NCI-H460 (cell line): ENCODE measurements at places on chromosomes 5 and 9. TPM values are rescaled to one million over a fixed set of nuclear protein-coding genes. Genes with fewer than 3 reads are reported as not detected.

- no peak for DNase-seq
Measured at GRCh38 chr5:6755941-6756340, 42.7 kb downstream of the TENT4A start.

GADD45G gene
- total RNA-seq = 3.4 and 3.8 TPM in 2 replicates

CHD1 gene
- total RNA-seq = 196 and 224 TPM in 2 replicates

SEMA6A gene
- 0.32 and 0.94 TPM in 2 replicates for total RNA-seq

- no peak for DNase-seq
Measured at GRCh38 chr9:89425024-89425805, 72.7 kb downstream of the SEMA4D start.

CDC14B gene
- total RNA-seq = 16.0 and 17.2 TPM in 2 replicates

DNA sequence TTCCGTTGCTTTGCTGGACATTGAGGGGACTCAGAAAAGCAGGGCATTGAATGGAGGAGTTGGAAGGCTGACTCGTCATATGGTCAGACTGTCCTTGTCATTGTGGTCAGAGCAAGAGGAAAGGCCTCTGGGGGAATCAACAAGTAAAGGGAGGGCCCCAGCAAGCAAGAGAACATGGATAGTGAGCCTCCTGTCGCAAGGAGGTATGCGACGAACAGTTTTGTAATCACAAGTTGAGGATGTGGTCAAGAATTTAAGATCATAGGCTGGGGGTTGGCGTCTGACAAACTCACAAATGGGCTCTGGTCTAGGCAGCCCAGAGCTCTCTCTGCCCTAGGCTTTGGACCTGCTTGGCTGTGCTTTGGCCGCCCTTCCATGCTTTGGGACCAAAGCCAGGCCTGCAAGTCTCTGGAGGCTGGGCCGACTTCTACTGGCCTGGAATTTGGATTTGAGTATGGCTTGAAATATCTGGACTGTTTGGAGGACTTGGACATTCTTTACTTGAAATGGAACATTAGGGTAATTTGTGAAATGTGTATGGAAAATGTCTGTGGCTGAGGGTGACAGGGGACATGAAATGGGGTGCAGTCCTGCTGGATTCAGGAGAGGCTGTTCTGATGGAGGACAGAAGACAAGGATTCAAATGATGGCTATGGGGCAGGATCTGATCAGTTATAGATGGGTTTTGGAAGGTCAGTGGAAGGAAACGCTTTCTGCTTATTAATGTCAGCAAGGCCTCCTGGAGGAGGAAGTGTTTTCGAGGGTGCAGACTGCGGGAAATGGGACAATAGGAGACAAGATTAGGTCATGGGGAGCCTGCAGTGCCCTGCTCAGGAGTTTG, 19.2 kb upstream of the NDST1 start:
- no peak for DNase-seq

TPD52L3 gene
- not detected in 2 replicates for total RNA-seq

- no peak for DNase-seq
Measured at GRCh38 chr5:168592014-168592368, 12.8 kb upstream of the PANK3 start.

DNA sequence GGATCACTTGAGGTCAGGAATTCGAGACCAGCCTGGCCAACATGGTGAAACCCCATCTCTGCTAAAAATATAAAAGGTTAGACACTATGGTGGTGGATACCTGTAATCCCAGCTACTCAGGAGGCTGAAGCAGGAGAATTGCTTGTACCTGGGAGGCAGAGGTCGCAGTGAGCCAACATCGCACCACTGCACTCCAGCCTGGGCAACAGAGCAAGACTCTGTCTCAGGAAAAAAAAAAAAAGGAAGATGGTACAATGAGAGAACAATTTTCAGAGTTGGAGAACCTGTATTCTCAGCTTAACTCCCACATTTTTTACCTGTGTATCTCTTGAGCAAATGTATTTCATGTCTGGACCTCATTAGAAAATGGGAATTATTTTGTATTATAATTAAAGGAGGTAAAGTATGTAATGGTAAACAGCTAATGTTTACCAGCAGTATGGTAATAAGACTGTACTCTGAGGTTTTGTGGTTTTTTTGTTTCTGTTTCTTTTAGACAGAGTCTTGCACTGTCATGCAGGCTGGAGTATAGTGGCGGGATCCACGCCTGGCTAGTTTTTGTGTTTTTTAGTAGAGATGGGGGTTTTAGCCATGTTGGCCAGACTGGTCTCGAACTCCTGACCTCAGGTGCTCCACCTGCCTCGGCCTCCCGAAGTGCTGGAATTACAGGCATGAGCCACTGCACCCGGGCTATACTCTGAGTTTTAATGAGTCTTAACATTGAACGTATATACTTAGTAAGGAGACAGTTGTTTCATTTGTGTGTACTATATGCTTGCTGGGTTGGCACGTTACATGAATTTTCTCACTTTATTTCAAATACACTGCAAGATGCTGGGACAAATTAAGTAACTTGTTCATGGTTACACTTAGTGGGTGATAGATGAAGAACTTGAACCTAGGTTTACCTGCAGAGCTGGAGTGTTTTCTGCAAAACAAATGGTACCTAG, 16.2 kb downstream of the UHRF2 start:
- DNase-seq = no peak

ALDOB gene
- total RNA-seq = not detected in 2 replicates

- DNase-seq = no peak
Measured at GRCh38 chr5:170139786-170140335, 34.2 kb downstream of the FOXI1 start.

MYOT gene
- not detected in 2 replicates for total RNA-seq

DAB2IP gene
- 3.8 and 3.9 TPM in 2 replicates for total RNA-seq

- no peak for DNase-seq
Measured at GRCh38 chr5:174655351-174655750, 69.0 kb upstream of the MSX2 start.

MBLAC2 gene
- total RNA-seq = 5.6 and 7.8 TPM in 2 replicates

DNA sequence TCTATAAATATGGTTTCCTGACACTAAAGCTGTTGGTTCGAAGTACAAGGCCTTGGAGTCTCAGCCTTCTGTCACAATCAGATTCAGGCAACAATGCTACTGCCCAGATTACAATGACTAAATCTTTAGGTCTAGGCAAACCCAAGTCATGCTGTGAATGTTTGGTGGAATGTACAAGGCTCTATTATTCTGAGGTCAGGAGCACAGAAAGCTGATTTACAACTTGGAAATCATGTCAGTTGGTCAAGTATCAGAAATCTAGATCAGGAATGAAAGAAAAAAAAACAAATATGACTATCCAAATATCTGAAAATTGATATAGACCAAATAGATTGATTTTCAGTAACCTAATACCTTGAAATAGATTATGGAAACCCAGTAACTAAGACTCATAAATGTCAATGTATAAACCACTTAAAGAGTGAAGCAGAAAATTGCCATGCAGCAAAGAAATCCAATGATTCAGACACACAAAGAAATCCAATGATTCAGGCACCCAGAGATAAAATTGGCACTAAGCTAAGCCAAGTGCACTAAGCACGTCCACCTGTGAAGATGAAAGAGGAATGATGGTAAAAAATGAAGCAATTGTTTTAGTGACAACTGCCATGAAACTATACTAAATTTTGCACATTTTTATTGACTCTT, 588.0 kb upstream of the TUSC1 start:
- no peak for DNase-seq

DNA sequence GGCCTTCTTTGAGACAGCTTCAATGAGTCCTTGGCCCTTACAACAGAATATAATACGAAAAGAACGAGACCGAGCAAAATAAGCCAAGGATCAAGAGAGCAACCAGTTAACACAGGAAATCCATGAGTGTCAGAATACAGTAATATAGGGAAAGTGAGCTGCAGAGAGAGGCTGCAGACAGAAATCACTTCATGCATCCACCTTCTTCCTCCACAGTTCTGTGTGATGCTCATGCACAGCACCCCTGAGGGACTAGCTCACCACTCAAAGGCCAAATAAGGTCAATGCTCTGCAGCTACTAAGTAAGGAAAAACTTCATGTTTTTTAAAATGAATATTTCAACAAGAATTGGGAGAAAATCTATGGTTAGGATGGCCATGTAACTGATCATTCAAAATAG, 257.1 kb downstream of the MCTP1 start:
- DNase-seq = no peak

- DNase-seq = no peak
Measured at GRCh38 chr5:117065161-117065560, 490.5 kb upstream of the SEMA6A start.

DNA sequence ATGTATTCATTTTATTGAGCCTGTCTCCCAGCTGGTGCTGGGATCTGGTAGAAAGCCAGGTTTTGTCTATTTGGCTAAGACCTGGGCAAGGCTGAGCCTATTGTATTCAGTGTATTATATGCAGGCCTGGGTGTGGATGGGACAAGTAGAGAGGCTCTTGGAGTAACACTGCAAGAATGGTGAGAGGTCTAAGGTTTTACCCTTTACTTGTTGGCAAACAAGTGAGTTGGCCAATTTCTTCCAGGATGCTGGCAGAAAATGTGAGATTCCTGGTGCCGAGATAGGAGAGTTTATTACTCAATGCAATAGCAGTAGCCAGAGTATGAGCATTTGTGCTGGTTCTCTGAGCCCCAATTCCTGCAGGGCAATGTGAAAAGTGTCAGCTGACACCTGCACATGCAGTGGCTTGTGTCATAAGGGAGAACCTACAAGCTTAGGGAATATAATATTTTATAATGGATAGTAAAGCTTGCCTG, 141.7 kb upstream of the PRLR start:
- no peak for DNase-seq

DNA sequence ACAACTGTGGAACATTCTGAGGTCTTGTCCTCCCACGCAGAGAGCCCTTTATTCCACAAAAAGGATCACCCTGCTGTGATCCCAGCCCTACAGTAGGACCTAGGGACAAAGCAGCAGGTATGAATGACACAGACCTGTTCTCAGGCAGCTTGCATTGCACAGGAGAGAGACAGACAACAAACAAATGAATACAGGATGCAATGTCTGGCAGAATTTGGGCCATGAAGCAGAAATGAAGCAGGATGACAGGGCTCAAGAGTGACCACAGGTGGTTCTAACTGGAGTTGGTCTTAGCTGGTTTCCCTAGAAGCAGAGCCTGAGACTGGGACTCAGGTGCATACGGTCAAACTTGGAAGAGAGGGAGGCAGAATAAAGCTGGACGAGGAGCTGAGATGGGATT, 388.8 kb downstream of the CDK5RAP2 start:
- DNase-seq = no peak
